Activated T-cell treated with anti-CD3 and anti-CD28 coated beads, Interleukin-2, amount 50 U/mL, for 72 hours (primary cell): ENCODE measurements at places on chromosomes 6 and 20. TPM values are rescaled to one million over a fixed set of nuclear protein-coding genes. Genes with fewer than 3 reads are reported as not detected.

GRCh38 chr6:142987490-142987889, 42.5 kb upstream of the HIVEP2 start:
- no peak for DNase-seq

DNA sequence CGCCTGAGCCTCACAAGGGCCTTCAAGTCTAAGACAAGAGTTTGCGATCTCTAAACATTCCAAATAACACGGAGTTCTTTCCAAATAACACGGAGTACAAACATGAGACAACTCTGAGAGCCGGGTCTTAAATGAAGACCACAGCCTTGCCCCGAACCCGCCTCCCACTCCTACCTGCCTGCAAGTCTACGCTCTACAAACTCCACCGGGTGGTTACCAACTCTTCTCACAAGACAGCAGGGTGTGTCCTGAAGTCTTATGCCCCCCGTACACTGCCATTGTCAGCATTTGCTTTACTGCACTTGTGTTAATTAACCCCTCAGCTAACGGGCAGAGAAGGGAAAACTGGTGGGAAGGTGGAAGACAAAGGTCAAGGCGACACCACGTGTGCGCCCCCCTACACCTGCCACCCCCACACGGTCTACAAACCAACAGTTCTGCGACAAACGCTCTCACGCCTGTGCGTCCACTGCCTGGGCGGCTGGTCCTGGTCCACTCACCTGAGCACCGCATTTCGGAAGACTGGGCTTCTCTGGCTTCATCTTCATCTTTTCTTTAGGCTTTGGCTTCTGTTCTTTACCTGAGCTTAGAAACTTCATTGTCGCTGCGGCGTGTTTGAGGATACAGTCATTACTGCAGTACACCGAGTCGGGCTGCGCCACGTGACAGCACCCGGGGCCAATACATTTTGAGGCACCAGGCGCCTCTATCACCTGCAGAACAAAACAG, 19.5 kb downstream of the DIDO1 start:
- DNase-seq = no peak

Gene MEP1A
- not detected for total RNA-seq

GRCh38 chr20:12093057-12093796, 175.5 kb downstream of the BTBD3 start:
- no peak for DNase-seq

DNA sequence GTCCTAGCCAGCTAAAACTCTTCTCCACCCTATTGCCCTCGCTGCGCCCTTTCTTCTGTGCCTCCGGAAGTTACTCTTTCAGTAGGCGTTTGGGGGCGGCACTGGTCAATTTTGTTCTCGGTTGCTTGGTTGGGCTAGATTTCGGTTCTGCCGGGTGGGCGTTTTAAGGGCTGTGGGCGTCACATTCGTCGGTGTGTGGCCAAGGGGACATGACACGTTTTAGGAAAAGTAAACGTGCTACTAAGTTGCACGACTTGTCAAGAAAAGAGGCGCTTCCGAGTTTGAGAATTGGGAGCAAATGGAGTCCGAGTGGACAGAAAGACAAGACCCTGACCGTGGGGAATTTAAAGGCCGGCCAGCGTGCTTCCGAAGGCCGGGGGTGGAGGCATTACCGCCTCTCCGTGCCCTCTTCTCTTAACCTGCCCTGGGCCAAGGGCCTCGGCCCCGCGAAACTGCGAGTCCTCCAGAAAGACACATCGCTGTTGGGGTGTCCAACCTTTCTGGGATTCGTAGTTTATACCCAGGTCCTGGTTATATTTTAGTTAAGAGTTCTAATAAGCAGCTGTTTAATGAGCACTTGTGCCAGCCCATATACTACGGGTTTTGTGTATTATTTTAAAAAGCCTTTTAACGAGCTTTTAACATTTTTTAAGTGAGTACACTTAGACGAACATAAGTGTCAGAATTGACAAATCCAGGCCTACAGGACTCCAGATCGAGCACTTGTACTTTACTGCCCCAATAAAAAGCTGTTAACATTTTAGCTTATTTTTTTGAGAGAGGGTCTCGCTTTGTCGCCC, 664 bp upstream of the BAG6 start:
- peak; percentile 92 for DNase-seq

GRCh38 chr6:97049253-97050011, 124.9 kb downstream of the KLHL32 start:
- DNase-seq = peak; percentile 21

- DNase-seq = no peak
These were observed 24.1 kb upstream of the EPB41L1 start for GRCh38 chr20:36130390-36130789.

Gene RSPH9
- 0.12 TPM for total RNA-seq

GRCh38 chr6:31728767-31729514, at the start of gene DDAH2:
Gene DDAH2, minus strand, starts transcription at chr6:31729299. Its CDS starts 138 bp downstream, at chr6:31729161.
- DNase-seq = no peak

Gene FOXA2
- not detected for total RNA-seq

- DNase-seq = no peak
These were observed 531.7 kb downstream of the LMBRD1 start for GRCh38 chr6:69265090-69265489.

DNA sequence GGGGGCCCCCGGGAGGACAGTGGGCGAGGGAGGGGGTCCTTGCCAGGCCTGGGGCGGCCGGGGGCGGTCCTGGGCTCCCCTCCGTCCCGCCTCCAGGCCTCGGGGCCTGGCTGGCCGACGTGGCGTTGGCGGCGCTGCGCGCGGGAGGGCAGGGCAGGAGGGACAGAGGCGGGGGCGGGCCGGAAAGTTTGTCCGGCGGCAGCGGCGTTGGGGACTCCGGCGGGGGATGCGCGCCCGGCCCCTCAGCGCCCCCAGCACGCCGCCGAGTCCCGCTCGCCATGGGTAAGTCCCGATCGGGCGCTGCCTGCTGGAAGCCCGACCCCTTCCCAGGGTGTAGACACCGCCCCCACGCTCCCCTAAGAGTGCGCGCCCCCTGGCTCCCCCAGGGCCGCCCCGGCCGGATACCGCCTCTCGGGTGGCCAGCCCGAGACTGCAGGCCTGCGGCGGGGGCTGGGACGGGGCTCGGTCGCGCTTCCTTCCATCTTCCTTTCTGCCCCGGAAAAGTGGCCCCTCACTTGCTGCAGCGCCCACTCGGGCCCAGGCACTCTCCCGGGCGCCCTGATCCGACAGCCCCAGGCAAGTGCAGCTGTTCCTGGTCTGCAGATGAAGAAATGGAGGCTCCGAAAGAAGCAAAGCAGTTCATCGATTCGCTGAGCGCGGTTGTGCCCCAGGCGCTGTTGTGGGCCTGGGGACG, at the start of gene SLC2A10:
Gene SLC2A10 (plus strand): TSS at position 191 of the 694 bp plus-strand sequence. CDS start 88 bp downstream, at position 279.
- DNase-seq = peak; percentile 9

DNA sequence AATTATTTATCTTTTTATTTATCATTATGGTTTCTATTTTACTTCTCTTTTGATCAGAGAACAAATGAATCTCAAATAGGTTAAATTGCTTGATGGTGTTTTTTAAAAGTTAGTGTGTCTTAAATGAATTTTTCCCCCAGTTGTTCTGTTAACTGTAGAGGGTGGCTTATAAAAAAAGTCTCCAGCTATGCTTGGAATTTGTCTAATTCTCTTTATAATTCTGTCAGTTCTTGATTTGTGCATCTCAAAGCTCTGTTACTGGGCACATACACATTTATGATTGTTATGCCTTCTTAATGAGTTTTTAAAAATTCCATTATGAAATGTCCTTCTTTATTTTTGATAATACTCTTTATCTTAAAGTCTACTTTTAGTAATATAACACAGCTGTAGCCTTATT, 58.0 kb downstream of the LIN28B start:
- DNase-seq = no peak

Gene ACTR5
- total RNA-seq = 8.2 TPM

- no peak for DNase-seq
These were observed 118.0 kb upstream of the IRAK1BP1 start for GRCh38 chr6:78749326-78749725.

DNA sequence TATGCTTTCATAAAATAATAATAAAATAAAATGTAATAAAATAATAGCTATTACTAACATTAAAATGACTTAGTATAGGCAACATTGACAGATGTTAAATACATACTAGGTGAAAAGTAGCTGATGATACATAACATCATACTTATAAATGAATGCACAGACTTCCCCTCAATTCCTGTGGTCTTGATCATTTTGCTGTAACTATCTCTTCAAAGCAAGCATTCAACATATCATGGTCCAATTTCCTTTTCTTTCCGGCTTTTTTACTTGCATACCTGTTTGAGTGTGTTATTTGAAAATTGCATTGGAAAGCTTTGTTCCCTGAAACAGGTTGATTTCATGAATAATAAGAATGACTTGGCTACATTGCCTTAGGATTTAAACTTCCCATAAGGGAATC, 309.3 kb downstream of the HDGFL1 start:
- DNase-seq = no peak

Gene NMBR
- not detected for total RNA-seq

DNA sequence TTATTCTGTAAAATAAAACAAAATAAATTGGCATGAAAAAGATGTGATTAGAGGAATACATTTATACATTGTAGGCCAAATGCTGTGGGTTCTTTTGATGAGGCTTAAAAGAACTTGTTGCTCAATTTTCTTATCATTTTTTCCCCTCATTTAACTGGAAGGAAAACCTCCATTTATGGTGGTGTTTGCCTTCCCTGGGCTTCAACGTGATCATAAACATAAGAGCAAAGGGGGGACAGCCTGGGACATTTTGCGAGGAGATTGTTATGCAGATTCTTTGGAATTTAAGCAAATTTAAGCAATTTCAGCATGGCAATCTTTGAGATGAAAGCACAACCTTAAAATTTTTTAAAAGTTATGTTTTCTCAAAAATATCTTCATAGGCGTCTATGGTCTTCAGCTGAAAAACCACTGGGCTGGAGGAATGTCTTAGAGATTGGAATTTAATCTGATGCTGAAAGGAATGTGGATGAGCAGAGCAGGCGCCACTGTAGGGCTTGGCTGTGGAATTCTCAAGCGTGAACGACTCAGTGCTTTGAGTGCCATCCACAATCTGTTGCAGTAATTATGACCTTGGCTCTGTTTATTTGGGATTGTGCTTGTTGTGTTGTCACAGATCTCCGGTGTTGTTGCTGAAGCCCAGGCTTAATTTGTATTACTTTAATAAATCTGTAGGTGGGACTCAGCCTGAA, 149.4 kb upstream of the MLIP start:
- no peak for DNase-seq
